ENCODE measurements at places on chromosomes 7 and 10.

DNA sequence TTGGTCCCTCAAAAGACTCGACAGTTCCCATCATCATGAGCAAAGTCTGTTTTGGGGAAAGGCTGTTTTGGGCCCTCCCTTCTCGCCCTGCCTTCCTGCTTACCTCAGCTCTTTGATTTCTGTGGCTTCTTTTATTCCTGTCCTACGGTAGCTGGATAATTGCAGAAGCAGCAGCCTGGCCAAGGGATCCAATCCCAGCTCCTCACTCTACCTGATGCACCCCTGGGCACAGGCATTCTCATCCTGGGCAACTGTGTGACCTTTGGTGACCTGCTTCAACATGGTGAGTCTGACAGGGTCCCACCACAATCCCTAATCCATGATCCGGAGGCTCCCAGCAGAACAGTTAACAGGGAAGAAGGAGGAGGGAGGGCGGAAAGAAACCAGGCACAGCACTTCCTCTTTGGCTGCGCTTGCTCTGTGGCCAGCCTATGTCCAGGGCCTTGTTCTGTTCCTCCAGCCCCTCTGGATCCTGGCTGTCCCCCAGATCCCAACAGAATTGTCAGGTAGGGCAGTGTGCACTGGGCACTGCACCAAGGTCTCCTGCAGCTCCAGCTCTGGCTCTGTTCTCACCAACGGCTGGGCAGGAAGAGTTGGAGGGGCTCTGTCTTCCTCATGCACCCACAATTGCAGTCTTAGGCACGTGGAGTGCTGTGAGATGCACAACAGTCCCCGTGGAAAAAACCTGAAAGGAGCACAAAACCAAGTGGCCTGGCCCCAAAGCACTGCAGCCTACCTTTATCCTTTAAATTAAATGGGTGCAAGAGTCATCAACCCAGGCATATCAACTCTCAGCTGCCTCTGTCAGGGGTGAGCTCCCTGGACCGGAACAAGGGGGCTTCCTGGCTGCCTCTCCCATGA lies 144.4 kb downstream of the PTPN20 start:
- DNase-seq = no peak

DNA sequence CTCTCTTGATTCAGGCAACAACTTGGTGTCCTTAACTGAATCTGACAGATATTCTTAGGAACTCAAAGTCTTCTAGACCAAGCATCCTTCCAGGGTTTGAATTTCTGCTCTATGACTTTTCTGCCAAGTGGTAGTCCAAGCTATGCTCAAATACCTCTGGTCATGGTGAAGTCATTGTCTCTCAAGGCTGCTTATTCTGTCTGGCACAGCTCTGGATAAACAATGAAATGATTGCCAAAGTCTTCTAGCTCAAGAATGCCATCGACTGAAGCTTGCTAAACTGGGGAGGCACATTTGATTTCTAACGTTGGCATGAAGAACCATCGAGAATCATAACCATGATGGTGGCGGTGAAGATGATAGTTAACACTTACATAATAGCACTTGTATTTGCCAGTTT lies 116.2 kb upstream of the MKX start:
- no peak for DNase-seq

GRCh38 chr7:23277359-23277989 lies 21.7 kb upstream of the MALSU1 start:
- DNase-seq = no peak

- no peak for DNase-seq
These were observed 8.0 kb downstream of the XRCC2 start for GRCh38 chr7:152667958-152668357.

- no peak for DNase-seq
These were observed 14.2 kb downstream of the SNX8 start for GRCh38 chr7:2299870-2300512.

DNA sequence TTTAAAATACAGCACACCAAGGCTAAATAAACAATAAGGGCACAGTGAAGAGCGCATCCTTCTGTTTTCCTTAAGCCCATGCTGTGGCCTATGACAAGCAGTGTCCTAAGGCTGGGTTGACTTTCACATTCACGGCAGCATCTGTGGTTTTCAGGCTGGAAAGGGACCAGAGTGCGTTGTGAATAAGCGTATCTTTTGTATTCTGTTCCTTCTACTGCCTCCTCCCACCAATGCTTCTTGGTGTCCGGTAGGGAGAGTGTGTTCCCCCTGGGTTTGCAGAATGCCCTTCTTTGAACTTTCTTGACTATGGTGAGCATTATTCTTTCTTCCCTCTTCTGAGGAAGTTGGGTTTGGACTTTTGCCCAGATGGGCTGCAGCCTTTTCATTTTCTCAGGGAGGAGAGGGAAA lies 73.6 kb downstream of the ABCA13 start:
- DNase-seq = no peak

DNA sequence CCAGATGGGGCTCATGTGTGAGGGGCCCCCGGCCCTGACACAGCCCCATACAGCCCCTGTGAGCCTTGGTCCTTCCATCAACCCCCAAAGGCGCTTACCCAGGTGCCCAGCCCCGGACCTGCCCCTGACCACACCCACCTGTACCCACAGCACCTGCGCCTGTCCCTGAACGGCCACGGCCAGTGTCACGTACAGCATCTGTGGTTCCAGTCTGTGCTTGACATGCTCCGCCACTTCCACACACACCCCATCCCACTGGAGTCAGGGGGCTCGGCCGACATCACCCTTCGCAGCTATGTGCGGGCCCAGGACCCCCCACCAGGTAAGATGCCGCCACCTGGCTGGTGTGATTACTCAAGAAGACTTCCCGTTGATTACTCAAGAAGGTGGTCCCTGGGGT lies 33.5 kb downstream of the SH2B2 start:
- DNase-seq = no peak

DNA sequence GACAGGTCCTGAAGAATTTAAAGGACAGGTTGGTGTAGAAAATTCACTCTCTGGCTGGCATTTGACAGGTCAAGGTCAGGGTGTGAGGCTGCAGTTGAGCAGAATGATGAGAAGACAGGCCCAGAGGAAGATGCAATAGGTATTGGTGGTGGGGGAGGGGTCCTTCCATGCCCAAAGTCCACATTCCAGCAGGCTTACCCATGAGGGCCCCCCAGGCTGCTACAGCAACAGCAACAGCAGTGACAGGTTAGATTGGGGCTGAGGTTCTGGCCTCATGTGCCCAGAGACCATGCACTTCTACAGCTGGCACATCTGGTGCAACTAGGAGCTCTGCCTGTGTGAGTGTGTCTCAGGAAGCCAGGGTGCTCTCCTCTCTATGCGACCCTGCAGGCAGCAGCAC lies 223.5 kb upstream of the GHITM start:
- no peak for DNase-seq

DNA sequence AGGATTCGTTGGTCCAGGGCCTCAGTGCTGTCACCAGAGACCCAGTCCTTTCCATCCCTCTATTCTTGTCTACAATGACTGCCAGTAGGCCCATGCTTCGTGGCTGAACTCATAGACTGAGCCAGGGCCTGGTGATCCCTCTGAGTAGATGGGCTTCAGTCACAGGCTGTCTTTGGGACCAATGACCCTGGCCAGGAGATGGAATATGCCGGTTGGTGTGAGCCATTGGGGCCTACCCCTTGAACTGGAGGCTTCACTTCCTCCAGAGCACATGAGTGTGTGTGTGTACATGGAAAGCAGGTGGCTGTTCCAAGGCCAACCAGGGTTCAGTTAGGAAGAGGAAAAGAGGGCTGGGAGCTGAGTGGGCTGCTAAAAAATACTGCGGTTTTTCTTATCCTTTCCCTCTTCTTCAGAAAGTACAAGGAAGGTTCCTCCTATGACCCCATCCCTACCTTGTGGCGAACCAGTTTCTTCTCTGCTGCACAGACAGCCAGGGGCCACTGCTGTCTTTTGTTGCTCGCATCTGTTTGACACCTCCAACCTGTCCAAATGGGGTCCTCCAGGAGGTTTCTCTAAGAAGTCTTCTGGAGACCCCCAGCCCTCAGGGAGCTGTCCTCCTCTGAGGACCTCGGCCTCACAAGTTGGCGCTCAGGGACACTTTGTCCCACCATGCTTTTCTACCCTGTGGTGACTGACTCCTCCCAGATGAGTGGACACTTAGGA lies 36.6 kb downstream of the ADRA2A start:
- DNase-seq = no peak

DNA sequence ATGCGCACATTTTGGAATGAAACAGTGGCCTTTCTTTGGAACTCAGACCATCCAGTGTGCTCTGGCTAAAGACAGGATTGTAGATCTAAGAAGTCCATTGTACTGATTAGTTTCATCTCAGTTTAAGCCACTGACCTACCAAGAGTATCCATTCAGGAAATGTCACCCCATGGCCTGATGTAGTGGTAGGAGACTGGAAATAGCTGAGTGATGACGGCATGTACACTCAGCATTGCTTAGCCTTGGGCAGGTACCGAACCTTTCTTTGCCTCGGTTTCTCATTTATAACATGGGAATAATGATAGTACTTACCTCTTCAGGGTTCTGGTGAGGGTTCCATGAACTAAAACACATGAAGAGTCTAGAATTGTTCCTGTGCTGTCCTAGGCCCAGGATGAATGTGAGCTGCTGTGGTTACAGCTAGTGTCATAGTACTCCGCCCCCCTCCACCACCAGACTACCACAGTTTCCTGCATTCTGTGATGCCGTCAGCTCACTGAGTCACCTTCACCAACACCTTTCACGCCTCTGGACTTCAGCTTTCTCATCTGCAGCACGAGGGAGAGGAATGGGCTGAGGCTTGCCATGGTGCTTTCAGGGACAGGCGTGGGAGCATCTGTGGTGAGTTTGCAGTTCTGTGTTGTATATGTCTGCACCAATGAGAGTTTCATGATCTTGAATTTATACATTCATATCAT lies 484.0 kb upstream of the GALNT17 start:
- peak; percentile 70 for DNase-seq

DNA sequence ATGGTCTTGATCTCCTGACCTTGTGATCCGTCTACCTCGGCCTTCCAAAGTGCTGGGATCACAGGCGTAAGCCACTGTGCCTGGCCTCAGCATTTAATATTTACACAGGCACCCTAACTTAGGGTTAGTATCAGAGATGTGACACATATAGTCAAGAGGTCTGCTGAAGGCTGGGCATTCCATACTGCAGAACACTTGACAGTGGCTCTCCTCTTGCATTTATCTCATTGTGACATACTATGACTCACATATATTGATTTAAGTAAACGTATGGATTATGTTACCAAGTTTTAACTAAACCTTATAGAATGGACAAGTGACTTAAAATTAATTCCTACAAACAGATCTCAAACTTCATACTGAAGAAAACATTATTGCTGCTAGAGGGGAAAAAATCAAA lies 36.6 kb downstream of the BRAF start:
- no peak for DNase-seq

DNA sequence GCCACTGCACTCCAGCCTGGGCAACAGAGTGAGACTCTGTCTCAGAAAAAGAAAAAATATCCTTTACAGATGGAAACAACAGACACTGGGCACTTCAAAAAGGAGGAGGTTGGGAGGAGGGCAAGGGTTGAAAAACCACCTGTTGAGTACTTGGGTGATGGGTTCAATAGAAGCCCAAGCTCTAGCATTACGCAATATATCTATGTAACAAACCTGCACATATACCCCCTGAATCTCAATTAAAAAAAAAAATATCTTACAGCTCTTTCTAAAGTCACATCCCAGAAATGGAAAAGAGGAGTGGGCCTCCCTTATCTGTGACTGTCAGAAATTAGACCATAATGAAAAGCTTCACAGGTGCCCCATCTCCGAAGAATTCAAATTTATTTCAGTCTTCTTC lies 12.1 kb downstream of the VIM start:
- no peak for DNase-seq

- no peak for DNase-seq
These were observed 729 bp upstream of the TAF3 start for GRCh38 chr10:7817576-7817975.

- DNase-seq = no peak
These were observed 143.3 kb upstream of the RSU1 start for GRCh38 chr10:16960551-16960950.

Measured in activated T-cell treated with anti-CD3 and anti-CD28 coated beads, Interleukin-2, amount 50 U/mL, for 1 hour (primary cell).